ENCODE measurements at places on chromosomes 1 and 21.
A peak's percentile ranks its signal among the peaks of the same experiment; 100 is the strongest.

DNA sequence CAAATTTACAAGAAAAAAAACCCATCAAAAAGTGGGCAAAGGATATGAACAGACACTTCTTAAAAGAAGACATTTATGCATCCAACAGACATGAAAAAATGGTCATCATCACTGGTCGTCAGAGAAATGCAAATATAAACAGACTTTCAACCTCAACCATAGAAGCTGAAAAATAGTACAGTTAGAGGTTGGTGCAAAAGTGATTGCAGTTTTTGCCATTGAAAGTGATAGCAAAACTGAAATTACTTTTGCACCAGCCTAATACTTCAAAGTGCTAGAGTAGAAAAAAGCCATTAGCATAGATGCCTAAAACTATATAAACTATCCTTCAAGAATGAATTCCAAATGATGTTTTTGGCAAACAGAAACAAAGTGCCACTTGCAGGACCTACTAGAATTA, 365.8 kb upstream of the DPYD start:
- DNase-seq: no peak

- DNase-seq: no peak
Measured at GRCh38 chr1:114609826-114610225, 28.4 kb upstream of the BCAS2 start.

GRCh38 chr1:37133276-37134145, 99.2 kb upstream of the GRIK3 start:
- DNase-seq: no peak

GRCh38 chr1:13699936-13700520, at the start of gene PRDM2:
Gene PRDM2, plus strand, starts transcription at chr1:13700188. Its CDS starts 15,418 bp downstream, at chr1:13715606.
- DNase-seq: peak; percentile 48

DNA sequence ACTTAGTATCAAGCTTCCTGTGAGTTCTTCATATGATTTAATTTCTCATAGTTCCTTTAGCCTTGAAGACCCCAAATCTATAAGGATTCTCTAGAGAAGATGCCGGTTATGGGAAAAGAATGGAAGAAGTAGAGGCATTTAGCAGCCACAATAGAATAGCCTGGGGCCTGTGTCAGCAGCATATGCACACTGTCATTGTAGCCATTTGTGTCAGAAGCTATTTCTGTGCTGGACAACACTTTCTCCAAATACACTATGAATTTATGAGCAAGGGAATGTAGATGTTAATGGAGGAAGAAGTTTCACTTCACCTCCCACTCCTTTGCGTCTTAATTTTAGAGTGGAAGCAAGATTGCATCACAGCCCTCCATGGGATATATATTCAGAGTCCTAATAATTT, 17.4 kb downstream of the JAM2 start:
- DNase-seq: no peak

- no peak for DNase-seq
Measured at GRCh38 chr1:167638064-167638463, 8.0 kb downstream of the RCSD1 start.

DNA sequence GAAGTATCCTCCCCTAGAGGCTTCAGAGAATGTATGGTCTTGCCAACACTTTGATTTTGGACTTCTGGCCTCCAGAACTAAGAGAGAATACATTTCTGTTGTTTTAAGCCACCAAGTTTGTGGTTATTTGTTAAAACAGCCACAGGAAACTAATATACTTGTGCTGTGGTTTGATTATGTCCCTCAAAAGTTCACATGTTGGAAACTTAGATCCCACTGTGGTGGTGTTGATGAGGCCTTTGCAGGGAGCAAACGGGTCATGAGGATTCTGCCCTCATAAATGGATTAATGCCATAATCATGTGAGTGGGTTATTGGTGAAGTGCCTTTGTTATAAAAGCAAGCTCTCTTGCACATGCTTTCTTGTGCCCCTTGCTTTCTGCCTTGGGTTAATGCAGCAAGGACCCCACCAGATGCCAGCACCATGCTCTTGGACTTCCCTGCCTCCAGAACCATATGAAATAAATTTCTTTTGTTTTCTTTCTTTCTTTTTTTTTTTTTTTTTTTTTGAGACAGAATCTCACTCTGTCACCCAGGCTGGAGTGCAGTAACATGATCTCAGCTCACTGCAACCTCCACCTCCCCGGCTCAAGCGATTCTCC, 157.3 kb downstream of the CLIC6 start:
- DNase-seq: no peak

GRCh38 chr1:182484067-182484466, 34.1 kb downstream of the RGSL1 start:
- DNase-seq: no peak

DNA sequence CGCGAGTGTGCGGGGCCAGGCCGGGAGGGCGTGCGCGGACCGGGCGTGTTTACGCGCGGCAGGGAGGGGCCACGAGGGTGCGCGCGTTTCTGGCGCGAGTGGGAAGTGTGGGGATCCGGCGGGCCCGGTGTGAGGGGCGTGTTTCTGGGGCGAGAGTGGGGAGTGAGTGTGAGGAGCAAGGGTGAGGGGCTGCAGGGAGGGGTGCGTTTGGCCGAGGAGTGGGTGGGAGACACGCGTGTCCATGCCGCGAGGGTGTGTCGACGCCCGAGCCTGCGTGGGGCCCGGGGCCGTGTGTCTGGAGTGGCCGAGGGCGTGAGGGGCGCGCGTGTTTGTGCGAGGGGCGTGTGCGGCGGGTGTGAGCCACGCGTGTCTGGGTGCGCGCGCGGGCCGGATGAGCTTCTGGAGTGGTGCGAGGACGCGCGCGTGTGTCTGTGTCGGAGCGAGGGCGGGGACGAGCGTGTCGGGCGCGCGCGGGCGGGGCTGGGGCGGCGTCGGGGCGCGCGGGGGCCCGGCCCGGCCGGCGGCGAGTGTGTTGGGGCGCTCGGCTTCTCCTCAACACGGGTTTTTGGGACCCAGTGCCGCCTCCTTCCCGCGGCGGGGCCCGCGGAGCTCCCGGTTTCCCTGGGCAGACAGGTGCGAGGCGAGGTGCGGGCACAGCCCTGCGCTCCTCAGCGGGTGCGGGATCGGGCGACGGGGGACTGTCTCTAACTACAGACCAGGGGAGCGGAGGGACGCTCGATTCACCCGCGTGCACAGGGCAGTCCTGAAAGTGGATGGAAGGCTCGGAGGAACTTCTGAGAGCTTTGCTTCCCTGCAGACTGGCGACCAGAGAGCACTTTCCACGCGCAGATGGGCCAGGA, 65.8 kb upstream of the VAMP3 start:
- DNase-seq: no peak

DNA sequence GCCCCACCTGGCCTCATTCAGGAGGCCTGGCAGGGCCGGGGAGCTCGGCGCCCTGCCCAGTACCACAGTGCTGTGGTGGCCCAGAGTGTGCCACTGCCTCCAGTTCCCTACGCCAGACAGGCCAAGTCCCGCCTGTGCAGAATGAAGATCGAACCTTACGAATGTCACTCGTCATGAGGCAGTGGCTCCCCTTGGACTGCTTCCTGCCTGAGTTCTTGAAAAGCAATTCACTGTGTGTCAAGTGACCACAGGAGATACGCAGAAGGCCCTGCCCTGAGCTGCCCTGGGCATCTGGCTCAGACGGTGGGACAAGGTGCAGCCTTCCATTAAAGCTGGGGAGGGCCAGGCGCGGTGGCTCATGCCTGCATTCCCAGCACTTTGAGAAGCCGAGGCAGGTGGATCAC, 49.6 kb upstream of the LRP8 start:
- DNase-seq: peak; percentile 8

GRCh38 chr1:225544924-225545323, 108.0 kb downstream of the ENAH start:
- DNase-seq: no peak

DNA sequence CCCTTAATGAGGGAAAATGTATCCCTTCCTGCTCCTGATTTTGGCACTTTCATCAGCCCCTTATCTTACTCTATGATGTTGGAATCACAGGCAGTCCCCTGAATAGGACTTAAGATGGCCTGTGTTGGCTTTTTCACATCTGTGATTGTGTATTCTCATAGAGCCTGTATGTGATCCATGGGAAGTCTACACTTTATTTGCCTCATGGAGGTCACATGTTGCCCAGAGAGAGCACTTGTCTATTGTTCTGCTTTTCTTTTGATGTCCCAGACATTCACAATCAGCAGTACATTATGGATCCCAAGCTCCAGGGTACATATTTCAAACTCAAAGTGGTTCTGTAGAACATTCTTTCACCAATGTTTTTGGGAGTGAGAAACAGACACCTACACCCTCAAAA, 885.2 kb upstream of the ADGRL2 start:
- DNase-seq: no peak

DNA sequence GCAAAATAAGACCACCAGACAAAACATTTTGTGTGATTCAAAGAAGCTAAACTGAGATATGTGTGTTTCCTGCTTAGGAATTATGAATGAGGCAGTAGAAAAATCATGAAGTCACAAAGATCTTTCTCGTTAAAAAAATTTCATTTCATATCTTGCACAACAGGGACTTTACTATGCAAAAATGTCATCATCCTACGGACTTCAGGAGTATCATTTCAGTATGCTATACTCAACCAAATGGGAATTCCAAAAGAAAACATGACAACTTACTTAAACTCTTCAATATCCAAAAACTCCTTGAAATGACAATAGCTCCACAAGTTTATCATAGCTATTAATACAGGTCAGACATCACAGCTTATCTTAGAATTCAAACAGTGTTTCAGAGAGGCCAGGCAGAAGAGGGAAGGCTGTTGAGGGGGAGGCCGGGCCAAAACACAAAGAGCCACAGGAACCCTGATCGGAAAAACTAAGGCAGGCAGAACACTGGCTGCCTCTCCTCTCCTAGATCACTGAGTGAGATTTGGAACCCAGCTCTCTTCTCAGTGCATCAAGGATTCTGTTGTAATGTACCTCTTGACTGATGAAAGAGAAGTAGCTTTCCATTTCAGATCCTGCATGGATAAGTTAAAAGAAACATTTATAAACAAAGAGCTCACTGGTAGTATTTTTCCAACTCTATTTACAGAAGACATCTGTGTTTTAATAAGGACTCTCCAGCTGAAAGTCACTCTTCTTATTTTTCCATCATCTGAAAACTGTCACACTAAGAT, 66.9 kb downstream of the TESK2 start:
- no peak for DNase-seq

DNA sequence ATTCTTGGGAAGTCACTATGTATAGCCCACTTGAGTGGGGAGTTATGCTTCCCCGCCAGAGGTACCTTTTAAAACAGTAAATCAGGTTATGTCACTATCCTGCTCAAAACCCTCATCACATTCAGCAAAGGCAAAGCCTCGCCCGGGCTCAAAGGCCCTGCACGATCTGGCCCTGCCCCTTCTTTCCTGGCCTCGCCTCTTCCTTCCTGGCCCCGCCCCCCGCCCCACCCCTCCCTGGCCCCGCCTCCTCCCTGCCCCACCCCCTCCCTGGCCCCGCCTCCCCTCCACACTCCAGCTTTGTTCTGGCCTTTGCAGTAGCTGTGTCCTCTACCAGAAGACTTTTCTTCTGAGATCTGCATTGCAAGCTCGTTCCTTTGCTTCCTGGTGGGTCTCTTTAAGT, 6.6 kb downstream of the LDLRAD2 start:
- no peak for DNase-seq

GRCh38 chr1:205339717-205340116, 17.0 kb downstream of the KLHDC8A start:
- DNase-seq: no peak

GRCh38 chr1:202173993-202174392, 13.6 kb upstream of the PTPN7 start:
- no peak for DNase-seq

GRCh38 chr1:234565132-234565531, 44.8 kb downstream of the IRF2BP2 start:
- no peak for DNase-seq

DNA sequence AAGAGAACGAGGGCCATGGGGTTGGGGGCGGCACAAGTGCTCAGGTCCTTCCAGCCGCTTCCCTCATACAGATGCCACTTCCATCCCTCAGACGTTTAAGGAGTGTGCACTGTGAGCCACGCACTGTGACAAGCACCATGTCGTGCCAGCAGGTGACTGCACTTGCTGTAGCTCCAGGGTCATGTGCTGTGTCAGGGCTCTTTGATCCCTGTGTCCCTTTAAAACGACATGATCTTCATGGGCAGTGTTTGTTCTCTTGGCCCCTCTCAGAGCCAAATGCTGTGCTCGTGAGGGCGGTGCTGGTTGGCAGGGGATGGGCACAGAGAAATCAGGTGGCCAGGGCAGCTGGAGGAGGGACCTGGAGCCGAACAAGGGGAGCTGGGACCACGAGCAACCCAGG, 19.9 kb downstream of the IL10RB start:
- no peak for DNase-seq

DNA sequence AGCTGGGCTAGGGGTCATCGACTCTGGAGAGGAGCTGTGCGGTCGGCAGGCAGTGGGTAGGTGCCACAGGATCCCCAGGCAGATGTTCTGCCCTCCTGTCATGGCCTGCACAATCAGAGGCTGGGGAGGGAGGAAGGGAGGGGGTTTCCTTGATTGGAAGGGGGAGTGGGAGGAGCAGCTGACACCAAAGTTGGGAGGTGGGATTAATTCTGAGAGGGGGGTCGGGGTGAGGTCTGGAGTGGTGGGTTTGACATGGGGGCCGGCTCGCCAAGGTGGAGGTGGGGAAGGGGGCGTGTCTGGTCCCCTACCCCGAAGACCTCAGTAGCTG, 651 bp upstream of the HPCA start:
- DNase-seq: no peak

GRCh38 chr1:229383961-229384360, 41.1 kb upstream of the CCSAP start:
- DNase-seq: no peak

DNA sequence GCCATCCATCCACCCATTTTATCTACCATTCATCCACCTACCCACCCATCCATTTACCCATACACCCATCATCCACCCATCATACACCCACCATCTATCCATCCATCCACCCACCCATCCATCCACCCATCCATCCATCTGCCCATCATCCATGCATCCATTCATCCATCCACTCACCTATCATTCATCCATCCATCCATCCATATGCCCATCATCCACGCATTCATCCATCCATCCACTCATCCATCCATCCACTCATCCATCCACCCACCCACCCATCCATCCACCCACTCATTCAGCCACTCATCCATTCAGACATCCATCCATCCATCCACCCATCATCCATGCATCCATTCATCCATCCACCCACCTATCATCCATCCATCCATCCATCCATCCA, 31.9 kb upstream of the UTS2 start:
- DNase-seq: no peak

DNA sequence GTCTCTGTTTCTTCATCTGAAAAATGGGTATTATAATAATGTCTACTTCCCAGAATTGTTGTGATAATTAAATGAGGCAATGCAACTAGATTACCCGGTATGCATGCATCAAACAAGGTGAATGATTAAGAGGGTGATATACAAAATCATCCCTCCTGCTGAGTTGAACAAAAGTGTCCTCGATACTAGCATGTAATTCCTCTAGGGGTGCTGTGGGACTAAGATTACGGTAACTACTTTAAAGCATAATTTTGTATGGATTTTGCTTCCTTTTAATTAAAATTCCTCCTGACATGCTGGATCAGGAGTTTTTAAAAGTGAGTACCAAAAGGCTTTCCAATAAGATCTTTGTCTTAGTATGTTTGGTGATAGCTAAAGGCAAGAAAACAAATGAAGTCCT, 98.7 kb upstream of the PRMT6 start:
- DNase-seq: no peak

Measured in mesothelial cell of epicardium (in vitro differentiated cells).